ENCODE measurements at places on chromosomes 2 and 18.

- DNase-seq, result no peak
Observed at GRCh38 chr2:145750144-145750543, 1230.2 kb upstream of the ZEB2 start.

- DNase-seq, result no peak
Observed at GRCh38 chr2:47653902-47654789, 128.8 kb upstream of the MSH6 start.

GRCh38 chr2:220191031-220191430, 563.6 kb downstream of the SLC4A3 start:
- no peak for DNase-seq

- no peak for DNase-seq
Observed at GRCh38 chr18:73214970-73215369, 347.2 kb upstream of the NETO1 start.

DNA sequence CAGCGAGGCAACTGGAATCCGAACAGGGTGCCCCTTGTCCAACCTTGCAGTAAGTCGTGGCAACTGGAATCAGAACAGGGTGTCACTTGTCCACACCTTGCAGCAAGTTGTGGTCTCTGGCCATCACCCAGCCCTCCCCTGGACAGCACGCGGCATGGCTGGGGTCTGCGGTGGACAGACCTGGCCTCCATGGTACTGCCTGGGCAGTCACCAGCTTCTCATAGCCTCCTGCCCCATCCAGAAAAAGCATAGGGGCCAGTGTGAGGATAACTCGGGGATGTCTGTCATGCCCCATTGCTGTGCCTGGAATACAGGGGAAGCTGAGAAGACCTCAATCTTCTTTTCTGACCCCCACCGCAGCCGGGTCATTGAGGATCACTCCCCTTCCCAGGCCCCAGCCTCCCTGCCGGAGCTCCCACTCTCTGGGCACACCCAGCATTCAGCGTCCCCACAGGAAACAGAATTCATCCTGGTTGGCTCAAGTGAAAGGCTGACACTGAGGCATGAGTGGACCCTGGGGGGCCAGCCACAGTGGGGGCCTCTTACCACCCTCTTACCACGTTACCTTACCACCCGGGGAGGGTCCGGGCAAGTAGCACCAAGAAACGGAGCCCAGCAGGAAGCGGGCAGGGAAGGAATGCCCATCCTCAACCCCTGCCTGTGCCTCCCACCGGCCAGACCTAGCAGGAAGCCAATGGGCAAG, 68.0 kb upstream of the RAB6C start:
- no peak for DNase-seq

- DNase-seq, result no peak
Observed at GRCh38 chr2:238803996-238804870, 43.7 kb upstream of the TWIST2 start.

DNA sequence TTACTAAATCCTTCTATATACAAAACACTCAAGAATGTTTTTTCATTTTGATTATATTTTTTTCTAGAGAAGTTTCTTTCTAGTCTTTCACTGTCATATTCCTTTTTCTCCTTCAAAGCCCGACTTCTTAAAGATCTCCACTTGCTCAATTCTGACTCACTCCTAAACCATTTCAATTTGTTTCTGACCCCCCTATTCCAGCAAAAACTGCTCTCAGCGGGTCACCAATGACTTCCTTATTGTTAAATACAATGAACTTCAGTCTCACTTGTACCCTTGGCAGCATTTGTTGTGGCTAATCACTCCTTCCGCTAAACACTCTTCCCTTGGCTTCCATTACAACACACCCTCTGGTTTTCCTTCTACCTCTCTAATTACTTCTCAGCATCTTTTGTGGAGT, 111.1 kb upstream of the RBBP8 start:
- no peak for DNase-seq

- no peak for DNase-seq
Observed at GRCh38 chr18:69882965-69883668, 64.6 kb downstream of the CD226 start.

- no peak for DNase-seq
Observed at GRCh38 chr2:66240286-66240685, 194.6 kb upstream of the MEIS1 start.

DNA sequence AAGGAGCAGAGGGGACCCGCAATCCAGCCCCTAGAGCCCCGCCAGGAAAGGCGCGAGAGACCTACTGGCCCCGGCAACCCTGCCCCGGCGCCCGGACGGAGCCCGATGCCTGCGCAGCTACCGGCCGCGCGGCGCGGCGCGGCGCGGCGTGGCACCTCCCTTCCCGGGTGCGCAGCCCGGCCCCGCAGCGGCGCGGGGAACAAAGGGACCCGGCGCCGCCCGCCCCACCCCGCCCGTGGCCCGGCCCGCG, 307 bp downstream of the CDH2 start:
- no peak for DNase-seq

DNA sequence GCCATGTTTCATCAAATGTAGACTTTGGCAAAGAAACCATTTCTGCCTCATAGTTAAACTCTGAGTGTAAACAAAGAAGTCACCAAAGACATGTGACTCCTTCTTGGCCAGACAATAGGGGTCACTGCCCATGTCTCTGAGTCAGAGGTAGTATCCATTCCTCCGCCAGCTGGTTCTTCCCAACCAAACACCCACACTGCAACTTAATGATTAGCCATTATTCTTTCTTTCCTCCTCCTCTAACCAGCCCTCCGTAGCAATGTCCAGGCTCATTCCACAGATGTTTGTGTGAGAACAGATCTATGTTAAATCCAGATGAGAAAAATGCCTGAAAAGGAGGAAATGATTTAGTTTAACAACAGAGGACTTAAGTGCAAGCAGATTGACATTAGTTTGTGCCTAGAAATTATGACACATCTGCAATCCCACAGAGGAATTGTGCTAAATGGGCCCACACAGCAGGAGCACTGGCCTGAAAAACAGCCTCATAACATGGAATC, 127.9 kb upstream of the SH3BP4 start:
- no peak for DNase-seq

DNA sequence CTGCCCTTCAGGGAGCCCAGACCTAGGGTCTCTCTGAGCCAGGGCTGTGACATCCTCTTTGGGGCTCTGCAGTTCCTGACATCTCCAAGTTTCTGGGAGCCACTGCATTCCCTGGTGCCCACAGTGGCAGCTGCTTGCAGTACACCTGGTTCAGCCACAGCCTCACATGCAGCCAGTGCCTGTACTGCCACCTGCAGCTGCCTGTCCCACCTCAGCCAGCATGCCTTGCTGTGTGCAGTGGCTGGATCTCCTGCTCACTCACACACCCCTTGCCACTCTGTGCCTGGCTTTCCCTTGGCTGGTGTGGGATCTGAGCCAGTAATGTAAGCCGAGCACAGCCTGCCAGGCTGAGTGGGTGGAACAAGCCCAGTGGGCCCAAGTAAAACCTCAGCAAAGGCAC, 1288.7 kb downstream of the CNTNAP5 start:
- DNase-seq, result no peak

DNA sequence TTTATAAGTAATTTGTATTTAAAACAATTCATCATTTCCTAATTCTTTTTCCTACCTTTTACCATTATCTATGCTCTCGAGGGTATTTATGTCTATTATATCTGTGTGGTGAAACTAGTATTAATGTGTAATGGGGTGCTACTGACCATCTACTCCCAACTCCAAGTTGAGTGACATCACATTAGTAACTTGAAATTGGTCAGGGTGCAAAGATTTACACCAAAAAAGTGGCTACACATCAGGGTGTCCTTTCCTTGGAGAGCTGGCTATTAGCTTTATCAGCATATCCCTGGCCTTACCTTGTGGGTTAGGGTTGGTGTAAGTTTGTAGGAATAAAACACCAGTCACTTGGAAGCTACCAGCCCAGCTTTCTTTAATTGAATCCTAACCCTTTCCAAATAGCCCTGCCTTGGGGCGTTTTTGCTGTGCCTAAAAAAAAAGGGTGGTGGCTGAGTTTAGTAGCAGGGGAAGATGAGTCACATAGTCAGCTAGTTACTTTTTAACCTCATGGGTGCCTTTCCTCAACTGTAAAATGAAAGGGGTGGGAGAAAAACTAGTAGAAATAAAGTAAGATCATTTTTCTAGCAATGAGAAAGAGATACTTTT, 14.0 kb downstream of the ANXA4 start:
- DNase-seq, result no peak

- no peak for DNase-seq
Observed at GRCh38 chr2:233953087-233953801, 36.1 kb downstream of the TRPM8 start.

DNA sequence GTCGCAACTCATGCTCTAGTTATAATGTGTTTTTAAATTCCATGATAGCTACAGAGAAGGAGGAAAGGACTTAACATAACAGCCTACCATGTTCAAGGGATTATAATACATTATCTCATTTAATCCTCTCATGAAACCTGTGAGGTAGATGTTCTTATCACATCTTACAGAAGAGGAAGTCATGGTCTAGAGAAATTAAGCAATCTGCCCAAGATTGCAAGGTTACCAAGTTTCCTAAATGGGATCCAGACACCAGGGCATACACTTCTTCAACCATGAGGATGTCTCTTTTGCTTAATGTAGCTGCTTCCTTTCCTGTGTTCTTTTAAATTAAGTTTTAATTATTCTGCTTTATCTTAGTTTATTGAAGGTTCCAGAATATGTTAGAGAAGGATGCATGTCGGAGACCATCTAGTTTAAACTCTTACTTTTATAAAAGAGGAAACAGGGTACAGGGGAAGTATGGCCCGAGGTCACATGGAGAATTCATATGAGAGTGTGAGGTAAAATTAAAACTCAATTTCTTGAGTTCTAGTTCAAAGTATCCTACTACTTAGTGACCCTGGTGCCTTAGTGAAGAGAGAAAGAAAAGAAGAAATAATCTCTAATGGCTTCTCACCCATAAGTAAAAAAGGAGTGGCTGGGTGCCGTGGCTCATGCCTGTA, 3.6 kb upstream of the IL1A start:
- no peak for DNase-seq

- DNase-seq, result no peak
Observed at GRCh38 chr2:10720306-10720705, 1.1 kb upstream of the ATP6V1C2 start.

- DNase-seq, result no peak
Observed at GRCh38 chr2:233470011-233470687, 96.4 kb downstream of the USP40 start.

GRCh38 chr2:12131975-12132374, 385.5 kb downstream of the LPIN1 start:
- no peak for DNase-seq

GRCh38 chr2:96642564-96643360, at the start of gene FER1L5:
Gene FER1L5 (plus strand): TSS chr2:96642764. CDS start chr2:96642837, 73 bp downstream.
- DNase-seq, result no peak

DNA sequence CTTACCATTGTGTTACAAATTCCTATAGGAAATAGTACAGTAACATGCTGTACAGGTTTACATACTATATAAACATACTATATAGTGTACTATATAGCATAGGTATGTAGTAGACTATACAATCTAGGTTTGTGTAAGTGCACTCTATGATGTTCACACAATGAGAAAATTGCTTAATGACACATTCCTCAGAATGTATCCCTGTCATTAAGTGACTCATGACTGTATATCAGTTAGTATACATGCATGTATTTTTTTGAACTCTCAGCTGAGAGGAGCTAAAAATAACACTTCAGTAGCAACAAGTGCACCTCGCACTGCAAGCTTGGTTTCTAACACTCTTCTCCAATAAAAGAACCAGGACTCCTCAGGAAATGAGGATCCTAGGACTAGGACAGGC, 19.5 kb upstream of the ASXL3 start:
- DNase-seq, result no peak
